ENCODE measurements at places on chromosomes 4 and X. TPM values are rescaled to one million over a fixed set of nuclear protein-coding genes. Genes with fewer than 3 reads are reported as not detected.

The JCHAIN gene
- 505 TPM for total RNA-seq

DNA sequence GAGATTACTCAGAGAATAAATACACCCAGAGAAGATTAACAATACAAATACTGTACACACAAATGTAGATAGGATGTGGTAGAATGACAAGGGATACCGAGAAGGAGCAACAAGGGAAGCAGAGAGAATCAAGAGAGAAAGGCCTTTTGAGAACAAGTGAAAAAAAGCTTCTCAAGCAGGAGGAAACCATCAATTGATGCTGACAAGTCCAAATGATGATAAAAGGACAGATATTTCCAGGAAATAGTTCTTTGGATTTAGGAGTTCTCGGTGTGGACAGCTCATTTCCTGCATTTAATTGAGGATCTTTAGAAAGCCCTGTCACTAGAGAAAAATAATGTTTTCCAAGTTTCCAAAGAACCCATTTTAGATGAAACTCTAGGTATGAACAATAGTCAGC, 48.1 kb downstream of the NPY5R start:
- DNase-seq: no peak

The SLC2A9 gene
- total RNA-seq: 5.8 TPM

GRCh38 chrX:114472788-114473187, 111.1 kb upstream of the HTR2C start:
- no peak for DNase-seq

DNA sequence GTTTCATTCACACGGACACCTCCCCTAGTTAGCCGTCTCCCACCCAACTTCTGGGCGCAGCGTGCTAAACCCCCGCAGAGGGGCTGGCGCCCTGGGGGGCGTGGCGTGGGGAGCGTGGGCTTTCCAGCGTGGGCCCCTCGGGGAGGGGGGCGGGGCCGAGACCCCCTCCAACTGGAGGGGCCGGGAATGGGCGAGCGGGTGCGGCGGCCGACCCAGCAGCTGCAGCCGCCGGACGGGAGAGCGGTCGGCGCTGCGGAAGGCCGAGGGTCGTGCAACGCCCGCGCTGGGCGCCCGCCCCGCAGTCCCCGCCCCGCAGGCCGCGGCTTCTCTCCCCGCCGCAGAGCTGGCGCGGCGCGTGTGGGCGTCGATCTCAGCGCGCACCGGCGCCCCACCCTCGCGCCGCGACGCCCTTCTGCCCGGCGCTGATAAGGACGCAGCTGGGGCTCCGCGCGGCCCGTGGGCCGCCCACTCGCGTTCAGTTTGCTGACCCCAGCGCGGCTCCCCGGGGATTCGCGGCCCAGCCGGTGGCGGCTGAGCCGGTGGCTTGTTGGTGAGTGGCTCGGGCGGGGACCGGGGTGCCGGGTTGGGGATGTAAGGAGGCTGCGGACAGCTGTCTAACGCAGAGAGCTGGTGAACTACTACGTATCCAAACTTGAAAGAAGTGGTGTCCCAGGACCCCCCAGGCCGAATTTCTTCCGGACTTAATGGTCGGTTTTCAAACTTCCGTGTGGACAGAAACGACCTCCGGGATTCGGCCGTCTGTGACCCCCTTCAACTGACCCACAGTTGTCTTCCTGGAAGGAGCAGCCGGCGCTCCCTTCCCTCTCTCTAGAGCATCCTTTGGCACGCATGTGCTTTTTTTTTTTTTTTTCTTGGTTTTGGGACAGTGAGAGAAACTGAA, 1.5 kb downstream of the FHDC1 start:
- DNase-seq: peak; percentile 79

DNA sequence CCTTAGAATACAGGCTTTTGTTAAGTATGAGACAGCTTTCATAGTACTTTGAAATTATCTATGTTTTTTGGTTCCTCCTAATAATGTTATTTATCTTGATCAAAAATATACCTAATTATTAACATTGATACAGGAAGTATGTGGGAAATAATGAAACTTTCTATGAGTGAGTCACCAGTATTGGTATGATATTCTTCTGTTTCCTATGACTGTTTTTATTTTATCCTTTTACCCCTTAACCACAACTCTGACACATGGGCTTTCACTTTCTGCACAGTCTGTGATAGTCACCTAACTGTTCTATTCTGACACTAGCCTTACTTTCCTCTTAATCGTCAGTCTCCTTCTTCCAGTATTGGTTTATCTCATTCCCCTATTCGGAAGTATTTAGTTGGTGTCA, 4.7 kb downstream of the THAP9 start:
- no peak for DNase-seq

The FAM184B gene
- not detected for total RNA-seq

The LDOC1 gene
- total RNA-seq: 7.4 TPM

GRCh38 chr4:66182636-66183035, 512.3 kb upstream of the EPHA5 start:
- DNase-seq: no peak

- DNase-seq: no peak
Observed at GRCh38 chr4:73788411-73788810, 48.0 kb downstream of the CXCL8 start.

GRCh38 chr4:82124932-82125786, 248.6 kb downstream of the HNRNPD start:
- DNase-seq: no peak

The NMU gene
- not detected for total RNA-seq

The NOX1 gene
- total RNA-seq: not detected

- no peak for DNase-seq
Observed at GRCh38 chr4:160928482-160928881, 1235.3 kb downstream of the FSTL5 start.

GRCh38 chr4:39591290-39591689, 47.4 kb downstream of the SMIM14 start:
- no peak for DNase-seq

- DNase-seq: no peak
Observed at GRCh38 chrX:12979026-12979607, 4.2 kb downstream of the TMSB4X start.

- no peak for DNase-seq
Observed at GRCh38 chrX:27675493-27675892, 85.3 kb downstream of the DCAF8L2 start.

- DNase-seq: no peak
Observed at GRCh38 chr4:164768516-164768915, 14.6 kb downstream of the SMIM31 start.

The UNC5C gene
- total RNA-seq: 7.8 TPM

The SLIT2 gene
- 110 TPM for total RNA-seq

The PTCHD1 gene
- total RNA-seq: 0.37 TPM

Data from spleen (tissue), 13 donors.